Articular chondrocyte of knee joint (primary cell): ENCODE measurements at places on chromosomes 1 and 21. TPM values are rescaled to one million over a fixed set of nuclear protein-coding genes. Genes with fewer than 3 reads are reported as not detected.

The ESRRG gene
- total RNA-seq, result under 0.01 TPM in 1 of 2 replicates, not detected in the other

The OR10Z1 gene
- total RNA-seq, result not detected in 2 replicates

The SMCP gene
- total RNA-seq, result not detected in 2 replicates

The S100A5 gene
- not detected in 2 replicates for total RNA-seq

The MYBPH gene
- 0.52 and 0.54 TPM in 2 replicates for total RNA-seq

The CD247 gene
- total RNA-seq, result not detected in 2 replicates

The WNT3A gene
- total RNA-seq, result not detected in 2 replicates

The OR2L13 gene
- total RNA-seq, result not detected in 2 replicates

The CR1L gene
- total RNA-seq, result not detected in 2 replicates

The MCOLN2 gene
- total RNA-seq, result 6.7 and 10.2 TPM in 2 replicates

The CHIA gene
- 0.13 TPM in 1 of 2 replicates, not detected in the other for total RNA-seq

The BMP8B gene
- total RNA-seq, result under 0.01 TPM in 1 of 2 replicates, not detected in the other

The EPS8L3 gene
- total RNA-seq, result not detected in 2 replicates

The PGLYRP4 gene
- not detected in 2 replicates for total RNA-seq

The TXNDC12 gene
- 47.0 and 49.3 TPM in 2 replicates for total RNA-seq

The ZBTB48 gene
- 9.9 and 10.8 TPM in 2 replicates for total RNA-seq

The CCDC27 gene
- not detected in 2 replicates for total RNA-seq

The GSTM2 gene
- 16.2 and 16.9 TPM in 2 replicates for total RNA-seq

The BSND gene
- not detected in 2 replicates for total RNA-seq

The NHLH1 gene
- total RNA-seq, result under 0.01 TPM in 2 replicates

The LMX1A gene
- total RNA-seq, result not detected in 2 replicates

The DMBX1 gene
- not detected in 2 replicates for total RNA-seq

The ZBTB37 gene
- 11.0 and 12.5 TPM in 2 replicates for total RNA-seq

The RXRG gene
- total RNA-seq, result not detected in 2 replicates

The LRRC53 gene
- total RNA-seq, result not detected in 2 replicates
